ENCODE measurements at places on chromosomes 5 and 9.
A peak's percentile ranks its signal among the peaks of the same experiment; 100 is the strongest.

GRCh38 chr5:137296213-137296781 is 202.8 kb downstream of the SPOCK1 start:
- no peak for DNase-seq

- DNase-seq: no peak
Observed at GRCh38 chr9:16138561-16139491, 586.0 kb downstream of the CCDC171 start.

DNA sequence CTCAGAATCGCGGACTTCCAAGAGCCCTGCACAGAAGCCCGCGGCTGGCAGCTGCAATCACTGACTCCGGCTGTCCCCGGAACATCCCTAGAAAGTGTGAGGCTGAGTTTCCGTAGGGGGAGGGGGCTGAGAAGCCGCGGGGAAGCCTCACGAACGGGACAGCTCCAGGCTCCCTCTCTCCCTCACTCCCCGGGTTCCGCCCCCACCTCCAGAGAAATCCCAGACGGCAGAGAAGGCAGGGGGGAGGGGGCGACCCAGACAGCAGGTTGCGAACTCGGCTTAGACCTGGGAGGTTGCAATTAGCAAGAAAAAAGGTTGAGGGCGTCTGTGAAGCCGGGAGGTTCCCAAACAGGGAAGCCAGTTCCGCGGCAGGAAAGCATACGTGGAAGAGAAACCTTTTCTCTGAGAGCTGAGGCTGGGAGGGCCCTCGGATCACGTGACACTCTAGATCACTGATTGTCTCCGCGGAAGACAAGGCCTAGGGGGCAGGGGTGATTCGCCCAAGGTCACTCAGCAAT is 73.8 kb upstream of the CPLX2 start:
- no peak for DNase-seq

DNA sequence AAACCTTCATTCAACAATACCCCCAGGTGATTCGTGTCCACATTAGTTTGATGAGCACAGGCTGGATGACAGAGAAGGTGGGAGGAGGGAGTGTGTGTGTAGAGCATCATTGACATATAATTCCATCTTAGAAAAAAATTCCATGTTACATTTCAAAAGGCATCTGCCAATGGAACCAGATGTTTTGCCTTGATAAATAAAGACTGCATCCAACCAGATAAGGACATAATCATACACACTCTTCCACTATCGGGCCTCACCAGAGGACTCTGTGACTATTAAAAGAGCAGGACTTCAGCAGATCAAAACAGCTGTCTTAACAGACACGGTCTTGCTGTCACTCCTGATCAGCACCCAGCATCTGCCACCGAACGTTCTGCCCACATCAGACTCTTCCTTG is 96.4 kb upstream of the SPIN1 start:
- DNase-seq: no peak

DNA sequence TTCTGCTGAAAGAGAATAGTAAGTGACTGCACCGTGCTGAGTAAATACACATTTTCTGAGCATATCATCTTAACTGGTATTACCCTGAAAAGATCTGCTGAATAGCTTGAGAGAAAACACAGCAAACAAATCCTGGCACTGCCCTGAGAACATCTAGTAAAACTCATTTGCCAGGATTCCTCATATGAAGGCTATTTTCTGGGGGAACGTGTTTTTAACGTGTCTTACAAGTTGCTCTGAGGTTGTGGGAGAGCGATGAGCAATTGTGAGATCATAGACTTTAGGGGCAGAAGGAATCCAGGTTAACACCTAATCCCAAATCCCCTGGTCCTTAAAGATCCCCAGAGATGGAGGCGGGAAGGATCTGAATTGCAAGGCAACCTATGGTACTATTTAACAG is 331.9 kb upstream of the RFX3 start:
- no peak for DNase-seq

- DNase-seq: no peak
Observed at GRCh38 chr9:2424619-2425033, 197.0 kb upstream of the VLDLR start.

DNA sequence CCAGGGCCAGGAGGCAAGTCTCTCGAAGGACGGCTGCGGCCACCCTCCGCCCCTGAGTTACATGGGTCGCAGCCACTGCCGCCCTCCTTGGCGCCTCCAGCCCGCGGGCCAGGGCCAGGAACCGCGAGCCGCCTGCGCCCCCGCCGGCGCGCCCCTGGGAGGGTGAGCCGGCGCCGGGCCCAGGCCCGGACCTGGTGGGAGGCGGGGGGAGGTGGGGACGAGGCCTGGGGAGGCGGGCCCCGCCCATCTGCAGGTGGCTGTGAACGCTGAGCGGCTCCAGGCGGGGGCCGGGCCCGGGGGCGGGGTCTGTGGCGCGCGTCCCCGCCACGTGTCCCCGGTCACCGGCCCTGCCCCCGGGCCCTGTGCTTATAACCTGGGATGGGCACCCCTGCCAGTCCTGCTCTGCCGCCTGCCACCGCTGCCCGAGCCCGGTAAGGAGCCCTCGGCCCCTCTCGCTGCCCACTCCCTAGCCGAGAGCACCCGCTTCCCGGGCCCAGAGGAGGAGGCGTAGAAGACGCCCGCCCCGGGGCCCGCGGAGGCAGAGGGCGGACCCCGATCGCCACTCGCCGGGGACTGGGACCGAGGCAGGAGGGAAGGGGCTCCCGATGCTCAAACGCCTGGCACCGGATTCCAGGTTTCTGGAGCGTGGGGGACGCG is at the start of gene ASS1:
Gene ASS1, plus strand, starts transcription at position 397 of the 657 bp plus-strand sequence. CDS start 7,268 bp downstream, outside the sequence.
- DNase-seq: no peak

DNA sequence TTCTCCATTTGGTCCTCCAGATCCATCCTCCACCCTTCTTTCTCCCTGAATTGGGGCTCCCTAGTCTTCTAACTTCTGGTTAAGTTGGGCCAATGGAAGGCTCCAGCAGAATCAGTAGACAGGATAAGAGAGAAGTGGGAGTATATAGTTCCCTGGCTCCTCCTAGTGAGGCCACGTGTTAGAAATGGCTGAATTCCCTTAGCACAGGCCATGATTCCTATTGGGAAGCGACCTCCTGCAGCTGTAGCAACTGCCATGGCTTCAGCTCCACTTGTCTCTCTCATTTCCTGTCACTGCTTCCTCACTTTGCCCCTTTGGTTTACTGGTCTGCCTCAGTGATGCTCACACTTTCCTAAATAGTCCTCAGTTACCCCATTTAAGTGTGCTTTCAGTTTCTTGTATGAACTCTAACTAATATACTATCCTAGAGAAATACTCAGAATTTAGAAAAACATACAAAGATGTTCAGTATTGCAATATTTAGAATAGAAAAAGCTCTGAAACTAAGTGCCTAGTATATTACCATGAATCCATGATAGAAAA is 104.8 kb upstream of the SMARCA2 start:
- DNase-seq: no peak

DNA sequence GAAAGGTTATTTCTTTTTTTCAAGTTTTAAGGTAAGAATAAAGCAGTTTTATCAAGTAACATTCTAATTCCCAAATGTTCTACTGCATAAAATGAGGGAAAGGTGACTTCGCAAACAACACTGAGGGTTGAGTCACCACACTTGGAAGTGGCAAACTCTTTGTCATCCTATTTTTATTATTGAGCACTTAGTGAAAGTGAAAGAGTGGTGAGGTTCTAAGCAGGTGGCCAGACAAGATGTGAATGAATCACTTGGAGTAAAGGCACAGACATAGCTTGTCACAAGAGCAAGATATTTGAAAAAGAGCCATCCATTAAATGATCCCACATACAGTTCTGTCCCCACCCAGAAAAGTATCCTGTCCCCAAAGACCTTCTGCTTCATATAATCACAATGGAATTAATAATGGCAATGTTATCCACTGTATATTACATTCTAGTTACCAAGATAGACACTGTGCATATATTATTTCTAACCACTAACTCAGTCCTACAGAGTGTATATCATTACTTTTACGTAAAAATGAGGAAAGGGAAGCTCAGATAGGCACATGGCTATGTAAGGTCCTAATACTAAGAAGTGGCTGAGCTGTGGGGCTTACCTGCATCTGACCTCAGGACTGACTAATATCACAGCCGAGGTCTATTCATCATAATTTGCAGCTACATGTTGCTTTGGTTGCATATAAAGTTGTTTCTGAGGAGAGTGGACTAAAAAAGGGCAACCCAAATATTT is 730.4 kb upstream of the MEF2C start:
- no peak for DNase-seq

DNA sequence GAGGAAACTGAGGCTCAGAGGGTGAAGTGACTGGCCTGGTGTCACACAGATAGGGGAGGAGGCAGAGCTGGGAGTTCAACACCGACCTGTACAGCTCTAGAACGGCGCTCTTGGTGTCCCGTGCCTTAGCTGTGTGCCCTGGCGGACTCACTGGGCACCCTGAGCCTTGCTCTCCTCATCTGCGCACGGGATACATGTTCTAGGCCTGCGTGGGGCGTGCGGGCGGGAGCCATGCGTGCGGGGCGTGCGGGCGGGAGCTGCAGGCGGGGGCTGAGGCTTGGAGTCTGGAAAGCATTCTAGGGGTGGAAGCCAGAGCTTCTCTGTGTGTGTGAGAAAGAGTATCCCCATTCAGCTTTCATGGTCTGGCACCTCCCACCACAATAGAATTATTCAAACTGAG is 165.3 kb downstream of the GAPVD1 start:
- no peak for DNase-seq

DNA sequence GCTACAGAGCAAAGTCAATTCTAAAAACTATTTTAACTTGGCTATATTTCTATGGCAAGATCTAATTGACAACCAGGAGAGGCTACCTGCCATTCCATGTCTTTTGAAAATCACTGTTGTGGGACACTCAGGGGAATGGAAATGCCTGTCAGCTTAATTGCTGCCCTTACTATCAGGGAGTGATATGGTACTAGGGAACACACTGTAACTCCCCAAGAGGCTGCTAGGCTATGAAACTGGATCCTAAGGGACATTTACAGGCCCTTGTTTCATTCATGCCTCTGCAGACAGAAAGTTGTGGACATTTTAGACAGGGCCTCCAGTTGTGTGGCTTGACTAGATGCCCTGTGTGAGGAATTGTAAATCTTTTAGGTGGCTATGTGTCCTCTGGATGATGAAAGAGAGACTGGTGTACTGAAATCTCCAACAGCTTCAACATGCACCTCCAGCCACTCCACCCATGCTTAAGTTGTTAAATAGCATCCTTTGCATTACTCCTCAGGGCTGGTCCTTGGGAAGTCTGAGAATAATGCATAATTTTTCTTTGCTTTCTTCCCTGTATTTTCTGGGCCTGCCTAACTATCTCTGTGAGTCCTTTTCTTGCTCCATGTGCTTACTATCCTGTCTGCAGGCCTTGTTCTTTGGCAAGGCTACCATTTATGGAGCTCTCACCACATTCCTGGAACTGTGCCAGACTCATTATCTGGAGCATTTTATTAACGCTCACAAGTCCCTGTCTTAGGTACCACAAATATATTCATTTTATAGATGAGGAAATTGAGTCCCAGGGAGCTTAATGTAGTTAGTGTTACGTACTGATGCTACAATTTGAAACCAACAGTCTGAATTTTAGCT is 3.2 kb downstream of the MROH2B start:
- DNase-seq: no peak

GRCh38 chr5:32709750-32710549 is 1.2 kb upstream of the NPR3 start:
- peak; percentile 84 for DNase-seq

DNA sequence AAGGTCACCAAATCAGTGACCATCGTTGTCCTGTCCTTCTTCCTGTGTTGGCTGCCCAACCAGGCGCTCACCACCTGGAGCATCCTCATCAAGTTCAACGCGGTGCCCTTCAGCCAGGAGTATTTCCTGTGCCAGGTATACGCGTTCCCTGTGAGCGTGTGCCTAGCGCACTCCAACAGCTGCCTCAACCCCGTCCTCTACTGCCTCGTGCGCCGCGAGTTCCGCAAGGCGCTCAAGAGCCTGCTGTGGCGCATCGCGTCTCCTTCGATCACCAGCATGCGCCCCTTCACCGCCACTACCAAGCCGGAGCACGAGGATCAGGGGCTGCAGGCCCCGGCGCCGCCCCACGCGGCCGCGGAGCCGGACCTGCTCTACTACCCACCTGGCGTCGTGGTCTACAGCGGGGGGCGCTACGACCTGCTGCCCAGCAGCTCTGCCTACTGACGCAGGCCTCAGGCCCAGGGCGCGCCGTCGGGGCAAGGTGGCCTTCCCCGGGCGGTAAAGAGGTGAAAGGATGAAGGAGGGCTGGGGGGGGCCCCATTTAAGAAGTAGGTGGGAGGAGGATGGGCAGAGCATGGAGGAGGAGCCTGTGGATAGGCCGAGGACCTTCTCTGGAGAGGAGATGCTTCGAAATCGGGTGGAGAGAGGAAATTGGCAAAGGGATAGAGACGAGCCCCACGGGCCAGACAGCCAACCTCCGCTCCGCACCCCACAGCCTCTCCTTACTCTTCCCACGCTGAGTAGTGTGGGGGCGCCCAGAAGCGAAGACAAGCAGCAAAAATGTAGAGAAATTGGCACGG is 1.7 kb downstream of the RXFP3 start:
- no peak for DNase-seq

DNA sequence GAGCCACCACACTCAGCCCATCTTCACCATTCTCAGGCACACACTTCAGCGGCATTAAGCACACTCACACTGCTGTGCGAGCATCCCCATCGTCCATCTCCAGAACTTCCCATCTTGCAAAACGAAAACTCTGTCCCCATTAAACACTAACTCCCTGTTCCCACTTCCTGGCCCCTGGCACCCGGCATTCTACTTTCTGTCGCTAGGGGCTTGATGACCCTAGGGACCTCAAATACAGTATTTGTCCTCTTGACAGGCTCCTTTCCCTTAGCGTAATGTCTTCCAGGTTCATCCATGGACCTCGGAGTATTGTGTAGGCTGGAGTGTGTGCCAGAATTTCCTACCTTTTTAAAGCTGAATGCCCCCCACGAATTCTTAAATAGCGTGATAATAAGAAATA is 14.7 kb upstream of the UBAC1 start:
- no peak for DNase-seq

DNA sequence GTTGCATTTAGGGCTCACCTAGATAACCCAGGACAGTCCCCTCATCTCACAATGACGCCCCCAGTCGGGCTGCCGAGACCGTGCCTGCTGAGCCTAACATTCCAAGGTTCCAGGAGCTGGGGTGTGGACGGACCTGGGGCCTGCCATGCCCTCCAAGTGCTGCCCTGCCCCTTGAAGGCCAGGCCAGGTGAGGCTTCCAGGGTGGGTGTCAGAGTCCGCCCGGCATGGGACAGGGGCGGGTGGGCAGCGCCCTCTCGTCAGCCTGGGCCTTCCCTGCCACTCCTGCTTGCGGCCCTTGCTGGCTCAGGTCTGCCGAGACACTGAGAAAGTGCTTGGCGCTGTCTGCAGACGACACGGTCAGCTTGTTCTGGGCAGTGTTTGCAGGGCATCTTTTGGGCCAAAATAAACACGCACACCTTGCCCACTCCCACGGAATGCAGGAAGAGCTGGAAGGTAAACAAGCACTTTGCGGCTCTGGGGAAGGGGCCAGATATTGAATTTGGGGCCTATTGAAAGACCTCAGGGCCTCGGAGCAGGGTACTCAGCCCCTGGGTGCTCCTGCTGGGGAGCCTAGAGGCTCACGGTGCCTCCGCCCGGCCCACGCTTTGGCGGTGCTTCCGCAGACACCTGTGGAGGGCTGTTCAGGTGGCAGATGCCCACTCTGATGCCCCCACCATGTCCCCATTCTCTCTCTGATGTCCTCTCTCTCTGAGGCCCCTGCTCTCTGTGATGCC is 4.2 kb upstream of the SCGB3A1 start:
- no peak for DNase-seq

- DNase-seq: no peak
Observed at GRCh38 chr5:7053125-7053524, 339.9 kb downstream of the TENT4A start.
